ENCODE measurements at places on chromosomes 7 and 10.

GRCh38 chr7:44278451-44279161 lies 46.8 kb downstream of the CAMK2B start:
- DNase-seq: no peak

- DNase-seq: no peak
Observed at GRCh38 chr10:32773105-32773504, 184.9 kb downstream of the ITGB1 start.

DNA sequence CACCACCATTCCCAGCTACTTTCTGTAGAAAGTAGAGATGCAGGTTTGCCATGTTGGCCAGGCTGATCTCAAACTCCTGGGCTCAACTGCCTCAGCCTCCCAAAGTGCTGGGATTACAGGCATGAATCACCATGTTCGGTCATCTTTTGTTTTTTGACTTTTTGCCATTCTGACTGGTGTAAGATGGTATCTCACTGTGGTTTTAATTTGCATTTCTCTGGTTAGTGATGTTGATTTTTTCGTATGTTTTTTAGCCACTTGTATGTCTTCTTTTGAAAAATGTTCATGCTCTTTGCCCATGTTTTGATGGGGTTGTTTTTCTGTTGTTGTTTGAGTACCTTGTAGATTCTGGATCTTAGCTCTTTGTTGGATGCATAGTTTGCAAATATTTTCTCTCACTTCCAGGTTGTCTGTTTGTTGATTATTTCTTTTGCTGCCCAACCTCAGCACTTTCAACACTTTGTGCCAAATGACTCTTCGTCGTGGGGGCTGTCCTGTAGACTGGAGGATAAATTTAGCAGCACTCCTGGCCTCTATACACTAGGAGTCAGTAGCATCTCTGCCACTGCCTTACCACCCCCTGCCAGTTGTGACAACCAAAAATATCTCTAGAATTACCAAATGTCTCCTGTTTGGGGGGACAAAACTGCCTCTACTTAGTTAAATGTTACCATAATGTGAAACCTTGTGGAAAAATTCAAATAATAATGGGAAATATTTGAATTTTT lies 6.5 kb upstream of the CPED1 start:
- no peak for DNase-seq

- DNase-seq: no peak
Observed at GRCh38 chr7:85103357-85103756, 83.5 kb downstream of the SEMA3D start.

- DNase-seq: no peak
Observed at GRCh38 chr7:22666732-22667131, 60.3 kb upstream of the IL6 start.

DNA sequence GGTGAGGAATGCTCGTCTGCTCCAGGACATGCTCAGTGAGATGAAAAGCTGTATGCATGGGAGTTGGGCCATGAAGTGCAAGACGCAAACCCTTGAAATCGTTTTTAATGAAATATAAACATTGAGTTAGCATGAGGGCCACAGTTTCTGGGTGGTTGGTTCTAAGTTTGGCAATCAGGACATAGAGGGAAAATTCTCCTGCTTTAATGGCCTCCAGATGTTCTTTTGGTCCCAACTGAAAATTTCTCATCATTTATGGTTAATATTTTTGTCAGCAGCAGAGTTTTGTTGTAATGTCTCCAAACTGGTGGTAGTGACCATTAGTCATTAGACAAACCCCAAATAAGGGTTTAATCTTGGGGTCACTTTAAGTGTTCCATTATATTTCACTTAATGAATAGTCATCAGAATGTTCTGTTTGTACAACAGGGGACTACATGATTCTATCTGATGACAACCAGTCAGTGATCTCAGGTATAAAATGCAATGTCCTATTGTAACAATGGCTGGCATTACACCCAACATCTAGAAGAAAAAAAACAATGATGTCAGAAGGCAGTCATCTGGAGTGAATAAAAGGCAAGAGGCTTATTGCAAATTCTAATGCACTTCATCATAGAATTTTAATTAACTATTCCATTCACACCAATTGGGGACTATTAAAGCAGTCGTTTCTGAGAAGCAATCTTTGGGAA lies 197.4 kb downstream of the JCAD start:
- no peak for DNase-seq

- DNase-seq: no peak
Observed at GRCh38 chr7:29130096-29130495, 16.2 kb downstream of the CPVL start.

DNA sequence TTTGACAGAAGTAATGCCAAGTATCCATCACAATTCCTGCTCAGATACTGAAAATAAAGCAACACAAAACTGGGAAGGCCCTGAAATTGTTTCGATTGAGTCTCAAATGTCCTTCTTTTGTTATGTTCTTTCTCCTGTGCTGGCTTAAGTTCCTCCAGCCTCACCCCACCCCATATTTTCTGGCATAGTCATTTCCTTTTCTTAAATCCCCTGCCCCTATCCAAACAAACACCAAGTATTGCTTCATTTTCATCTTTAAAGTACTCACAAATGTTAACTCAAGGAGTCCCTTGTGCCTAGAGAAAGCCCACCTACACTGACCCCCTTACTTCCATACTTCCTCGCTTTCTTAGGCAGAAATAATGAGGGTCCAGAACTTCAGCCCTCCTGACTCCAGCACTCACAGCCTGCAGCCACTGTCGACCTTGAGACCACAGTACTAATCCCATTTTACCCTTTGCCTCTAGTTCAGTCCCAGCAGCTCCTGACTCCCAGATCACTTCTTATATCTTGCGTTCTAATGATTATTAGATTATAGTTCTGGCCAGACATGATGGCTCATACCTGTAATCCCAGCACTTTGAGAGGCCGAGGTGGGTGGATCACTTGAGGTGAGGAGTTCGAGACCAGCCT lies 73.2 kb upstream of the ST8SIA6 start:
- DNase-seq: no peak

- no peak for DNase-seq
Observed at GRCh38 chr7:158403013-158403821, 184.4 kb downstream of the PTPRN2 start.

Data from SK-N-DZ (cell line).